NCI-H226 (cell line): ENCODE measurements at places on chromosomes 16 and 17.

GRCh38 chr17:42016411-42016831 lies 818 bp downstream of the DNAJC7 start:
- DNase-seq = no peak

DNA sequence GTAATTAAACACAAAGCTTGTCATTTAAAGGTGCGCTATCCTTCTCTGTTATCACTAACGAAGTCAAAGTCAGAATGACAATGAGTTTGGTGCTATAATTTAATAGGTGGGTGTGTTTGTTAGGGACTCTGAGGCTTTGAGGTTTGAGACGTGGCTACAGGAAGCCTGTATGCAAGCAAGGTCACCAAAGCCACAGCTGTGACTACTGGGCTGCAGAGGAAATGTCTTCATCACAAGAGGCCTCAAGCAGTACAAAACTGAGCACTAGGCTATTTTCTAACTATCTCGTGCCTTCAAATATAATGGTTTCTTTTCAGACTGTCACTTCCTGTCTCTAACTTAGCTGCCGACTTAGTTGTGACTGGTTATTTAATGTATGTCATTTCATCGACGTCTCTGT lies 141.2 kb downstream of the AATF start:
- DNase-seq = no peak

GRCh38 chr17:16189791-16190348 lies 25.5 kb downstream of the NCOR1 start:
- no peak for DNase-seq

DNA sequence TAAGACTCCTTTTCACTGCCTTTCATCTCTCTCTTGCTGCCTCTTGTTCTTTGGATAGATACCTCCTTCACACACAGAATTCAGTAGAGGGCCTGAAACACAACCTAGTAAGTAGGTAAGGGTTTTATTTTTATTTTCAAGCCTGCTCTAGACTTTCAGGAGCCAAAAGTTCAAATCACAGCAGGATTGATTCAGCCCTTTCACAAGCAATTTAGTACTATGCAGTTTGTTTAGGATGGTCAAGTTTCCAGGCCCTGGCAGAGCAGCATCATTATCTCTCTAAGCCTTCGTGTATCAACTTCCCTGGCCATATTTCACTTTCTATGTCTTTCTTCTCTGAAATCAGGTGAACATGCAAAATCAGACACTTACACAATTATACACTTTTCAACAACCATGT lies 148.8 kb upstream of the CORO6 start:
- DNase-seq = no peak

DNA sequence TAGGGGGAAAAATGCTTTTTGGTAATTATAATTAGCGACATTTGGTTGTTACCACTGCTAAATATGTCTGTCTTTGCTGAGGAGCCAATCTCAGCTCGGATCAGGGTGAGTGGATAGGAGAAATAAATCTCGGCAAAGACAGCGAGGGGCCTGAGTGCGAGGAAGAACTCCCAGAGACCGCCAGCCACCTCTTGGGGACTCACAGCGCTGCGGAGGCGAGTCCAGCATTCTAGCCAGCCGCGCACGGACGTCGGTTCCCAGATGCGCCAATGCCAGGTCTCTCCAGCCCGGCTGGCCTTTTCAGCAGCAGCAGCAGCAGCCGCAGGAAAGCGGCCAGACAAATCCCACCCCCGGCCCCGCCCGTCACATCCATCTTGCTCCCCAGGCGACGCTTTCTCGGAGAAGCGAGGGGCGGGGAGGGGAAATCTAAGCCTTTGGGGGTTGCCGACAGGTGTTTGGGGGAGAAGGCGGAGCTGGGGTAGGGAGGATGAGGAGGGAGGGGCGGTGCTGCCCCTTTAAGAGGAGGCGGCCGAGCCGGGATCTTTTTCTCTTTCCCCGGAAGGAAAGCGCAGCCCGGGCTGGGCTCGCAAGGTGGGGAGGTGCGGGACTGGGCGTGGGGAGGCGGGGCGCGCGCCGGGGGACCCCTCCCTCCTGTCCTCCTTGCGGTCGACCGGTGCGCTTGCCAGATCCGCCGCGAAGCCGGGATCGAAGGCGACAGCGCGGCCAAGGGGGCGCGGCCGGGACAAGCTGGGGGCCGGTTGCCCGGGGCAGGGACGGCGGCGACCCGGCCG lies at the start of gene ITGA3:
ITGA3 (plus strand) TSS at position 685 of the 791 bp plus-strand sequence. CDS start 330 bp downstream, outside the sequence.
- DNase-seq = peak; percentile 98

DNA sequence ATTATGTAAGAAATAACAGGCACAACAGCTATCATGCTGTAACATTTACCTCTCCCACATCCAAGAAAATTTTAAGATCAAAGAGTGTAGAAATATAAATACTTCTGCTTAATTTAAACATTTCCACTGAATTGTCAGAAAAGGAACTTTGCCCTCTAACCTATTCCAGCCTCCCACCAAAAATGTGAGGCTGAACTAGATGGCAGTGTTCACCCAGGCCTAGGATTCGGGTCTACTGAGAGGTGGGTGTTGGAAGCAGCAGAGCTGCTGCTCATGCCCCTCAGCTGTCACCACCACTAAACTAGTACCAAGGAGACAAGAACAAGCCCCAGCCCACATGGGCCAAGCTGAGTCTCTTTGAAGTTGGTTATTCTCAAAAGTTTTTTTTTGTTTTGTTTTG lies 11.3 kb downstream of the CIAPIN1 start:
- no peak for DNase-seq

DNA sequence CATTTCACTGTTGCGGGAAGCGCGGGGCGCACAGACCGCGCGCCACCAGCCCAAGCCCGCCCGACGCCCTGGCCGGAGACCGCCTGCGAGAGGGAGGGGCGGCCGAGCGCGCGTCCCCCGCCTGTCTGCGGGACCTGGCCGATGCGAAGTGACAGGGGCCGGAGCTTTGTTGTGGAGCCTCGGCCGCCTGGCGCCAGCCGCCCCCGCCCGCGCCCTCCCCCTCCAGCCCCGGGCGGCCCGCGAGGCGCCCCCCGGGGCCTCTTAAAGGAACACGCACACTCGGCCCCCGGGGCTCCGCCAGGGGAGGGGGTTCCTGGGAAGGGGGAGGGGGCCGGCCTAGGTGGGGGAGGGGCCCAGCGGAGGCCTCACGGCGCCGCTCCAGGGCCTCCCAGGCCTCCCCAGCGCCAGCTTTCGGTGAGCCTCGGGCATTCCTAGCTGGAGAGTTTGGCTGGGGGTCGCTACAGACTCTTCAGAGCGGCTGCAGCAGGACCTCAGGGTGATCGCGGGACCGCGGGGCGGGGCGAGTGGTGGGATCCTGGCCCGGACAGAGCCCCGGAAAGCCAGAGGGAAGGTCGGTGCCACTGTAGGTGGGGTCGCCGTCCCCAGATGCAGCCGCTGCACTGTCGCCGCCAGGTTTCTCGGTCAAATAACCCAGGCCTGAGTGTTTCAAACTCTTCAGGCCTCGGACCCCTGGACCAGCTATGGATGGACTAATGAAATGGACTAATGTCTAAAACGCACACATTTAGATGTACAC lies 2.4 kb upstream of the TBX2 start:
- DNase-seq = no peak

DNA sequence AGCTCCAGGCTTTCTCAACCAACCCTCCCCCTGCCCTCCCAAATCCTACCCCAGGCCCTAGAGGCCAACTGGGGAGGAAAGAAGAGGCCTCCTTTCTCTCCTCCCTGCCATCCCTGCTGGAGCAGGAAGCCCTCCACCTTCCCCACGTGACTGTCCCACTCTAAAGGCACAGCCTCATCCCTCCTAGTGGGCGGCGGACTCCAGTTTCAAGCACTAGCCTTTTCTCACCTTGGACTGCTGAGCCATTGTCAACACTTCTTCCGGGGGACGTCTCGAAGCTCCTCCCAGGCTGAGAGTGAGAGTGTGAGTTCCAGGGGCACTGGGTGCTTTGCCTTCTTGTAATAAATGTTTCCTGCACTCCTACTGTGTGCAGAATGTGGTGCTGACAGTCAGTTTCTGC lies 21.4 kb upstream of the IRX6 start:
- no peak for DNase-seq

GRCh38 chr16:56964243-56965148 lies 2.7 kb downstream of the CETP start:
- peak; percentile 86 for DNase-seq

DNA sequence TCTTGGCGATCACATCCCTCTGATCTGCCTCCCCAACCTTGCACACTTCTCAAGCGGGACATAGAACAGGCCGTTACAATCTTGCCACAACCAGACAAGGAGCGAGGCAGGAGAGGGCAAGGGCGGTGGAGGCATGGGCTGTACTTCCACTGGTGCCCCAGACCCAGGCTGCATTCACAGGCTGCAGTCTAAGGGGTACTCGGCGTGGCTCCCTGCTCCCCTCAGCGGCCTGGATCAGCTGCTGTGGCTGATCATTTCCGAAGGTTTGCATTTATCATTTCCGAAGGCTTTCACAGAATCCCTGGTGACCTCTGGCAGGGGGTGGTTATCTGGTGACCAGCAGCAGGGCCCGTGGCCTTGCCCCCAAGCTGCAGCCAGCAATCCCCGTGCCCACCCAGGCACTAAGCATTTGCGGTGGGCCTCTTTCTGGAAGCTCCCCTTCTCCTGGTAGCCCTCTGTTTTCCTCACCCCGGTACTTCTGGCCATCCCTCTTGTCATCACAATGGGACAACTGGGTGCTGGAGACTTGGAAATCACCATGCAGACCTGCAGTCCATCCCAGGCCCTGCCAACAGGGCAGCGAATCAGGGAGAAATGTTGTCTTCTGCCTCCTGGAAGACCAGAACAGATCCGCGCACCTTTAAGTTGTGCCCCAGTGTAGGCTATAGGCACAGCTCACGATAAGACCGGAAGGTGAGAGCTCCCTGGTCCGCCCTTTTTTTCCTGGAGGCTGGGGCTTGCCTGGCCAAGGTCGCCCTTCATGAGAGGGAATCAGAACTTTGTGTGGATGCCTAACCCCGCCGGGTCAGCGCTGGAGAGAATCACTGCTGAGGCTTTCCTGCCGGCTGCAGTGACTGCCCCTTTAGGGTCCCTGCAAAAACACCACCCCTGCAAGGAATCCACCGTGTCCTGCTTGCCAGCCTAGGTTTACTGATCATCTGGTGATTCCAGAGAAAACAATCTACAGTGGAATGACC lies 1739.1 kb downstream of the TP53TG3F start:
- no peak for DNase-seq

- DNase-seq = no peak
Observed at GRCh38 chr17:73803964-73804435, 159.8 kb upstream of the SDK2 start.

- no peak for DNase-seq
Observed at GRCh38 chr16:1441391-1441829, 2.9 kb downstream of the CCDC154 start.

DNA sequence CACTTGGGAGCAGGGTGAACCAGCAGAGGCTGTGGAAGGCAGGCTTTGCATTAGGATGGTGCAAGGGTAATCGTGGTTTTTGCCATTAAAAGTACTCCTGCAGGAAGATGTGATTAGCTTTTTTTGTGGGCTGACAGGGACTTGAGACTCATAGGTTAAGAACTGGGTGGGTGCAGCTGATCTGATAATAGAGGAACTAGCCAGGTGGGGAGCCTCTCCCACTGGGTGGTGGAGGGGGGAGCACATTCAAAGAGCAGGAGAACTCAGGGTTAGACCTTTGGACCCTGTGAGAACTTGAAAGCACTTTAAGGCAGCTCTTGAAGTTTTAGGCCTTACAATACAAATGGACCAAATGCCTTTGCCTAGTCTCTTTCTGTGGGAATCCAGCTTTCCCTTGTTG lies 32.4 kb downstream of the CCL4 start:
- no peak for DNase-seq

DNA sequence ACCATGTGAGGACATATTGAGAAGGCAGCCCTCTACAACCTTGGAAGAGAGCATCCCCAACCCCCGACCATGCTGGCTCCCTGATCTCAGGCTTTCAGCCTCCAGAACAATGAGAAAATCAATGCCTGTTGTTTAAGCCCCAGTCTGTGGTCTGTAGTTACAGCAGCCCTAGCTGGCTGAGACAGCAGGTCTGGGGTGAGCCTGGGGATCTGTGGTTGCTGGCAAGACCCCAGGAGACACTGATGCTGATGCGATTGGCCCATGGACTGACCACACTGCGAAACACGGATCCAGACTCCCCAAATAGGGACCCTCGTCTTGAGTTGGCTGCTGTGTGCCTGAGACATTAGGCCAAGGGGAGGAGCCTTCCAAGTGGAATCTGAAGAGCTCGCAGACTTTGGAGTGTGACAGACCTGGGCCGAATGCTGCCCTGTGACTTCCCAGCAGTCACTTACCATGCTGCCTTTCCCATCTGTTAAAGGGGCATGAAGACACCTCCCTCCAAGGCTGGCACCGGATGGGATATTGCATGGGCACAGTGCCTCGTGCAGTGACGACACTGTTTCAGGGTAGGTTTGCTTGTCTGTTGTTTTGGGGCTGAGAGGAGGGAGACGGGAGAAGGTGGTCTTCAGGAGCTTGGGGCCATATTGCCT lies 147.8 kb upstream of the RPL38 start:
- no peak for DNase-seq
